SJCRH30 (cell line): ENCODE measurements at places on chromosomes 2 and 18. TPM values are rescaled to one million over a fixed set of nuclear protein-coding genes. Genes with fewer than 3 reads are reported as not detected.

Gene GKN2
- not detected in 2 replicates for total RNA-seq

Gene IL36B
- total RNA-seq, result not detected in 2 replicates

Gene CHRNG
- total RNA-seq, result 25.2 and 36.6 TPM in 2 replicates

Gene CNTNAP5
- total RNA-seq, result not detected in 2 replicates

GRCh38 chr18:31619291-31619690 lies 27.6 kb downstream of the TTR start:
- H3K27ac ChIP-seq, result no peak overlapping the region
- H3K4me3 ChIP-seq, result no peak overlapping the region
- no peaks in the 10 kb centered on the region for H3K36me3 ChIP-seq
- no peaks in the 10 kb centered on the region for H3K27me3 ChIP-seq

- peaks cover 3% of the 10 kb centered on the region; the same call in 1 of the 2 replicates for H3K27me3 ChIP-seq
- no peak overlapping the region for H3K4me3 ChIP-seq
- no peak for DNase-seq
- no peak overlapping the region for H3K27ac ChIP-seq
- H3K36me3 ChIP-seq, result no peaks in the 10 kb centered on the region
- H3K4me1 ChIP-seq, result no peaks in the 10 kb centered on the region
These were observed 1672.4 kb upstream of the LRRTM1 start for GRCh38 chr2:81976998-81977397.

DNA sequence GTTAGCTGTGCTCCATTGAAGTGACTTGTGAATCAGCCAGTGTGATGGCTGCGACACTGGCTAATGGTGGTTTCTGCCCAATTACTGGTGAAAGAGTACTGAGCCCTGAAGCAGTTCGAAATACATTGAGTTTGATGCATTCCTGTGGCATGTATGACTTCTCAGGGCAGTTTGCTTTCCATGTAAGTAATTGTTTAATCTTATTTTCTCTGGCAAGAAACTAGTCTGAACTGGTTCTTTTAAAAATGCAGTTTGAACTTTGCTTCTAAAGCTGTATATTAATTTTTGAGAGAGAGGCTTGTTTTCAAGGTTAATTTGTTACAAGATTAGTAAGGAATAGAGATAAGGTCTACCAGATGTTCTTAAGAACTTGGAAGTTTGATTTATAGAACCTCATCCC lies 46.7 kb downstream of the GLS start:
- H3K27ac ChIP-seq, result no peak overlapping the region
- no peak overlapping the region for H3K4me3 ChIP-seq
- H3K27me3 ChIP-seq, result no peaks in the 10 kb centered on the region

GRCh38 chr18:9988665-9989064 lies 74.8 kb downstream of the VAPA start:
- no peaks in the 10 kb centered on the region for H3K36me3 ChIP-seq
- no peak overlapping the region for H3K27ac ChIP-seq
- no peaks in the 10 kb centered on the region for H3K27me3 ChIP-seq
- DNase-seq, result no peak
- no peak overlapping the region for H3K4me3 ChIP-seq

- H3K4me1 ChIP-seq, result no peaks in the 10 kb centered on the region
- peaks cover 49% of the 10 kb centered on the region for H3K36me3 ChIP-seq
- no peak overlapping the region for H3K27ac ChIP-seq
These were observed 39.1 kb downstream of the STK17B start for GRCh38 chr2:196131949-196132925.

GRCh38 chr2:5839550-5839949 lies 147.4 kb downstream of the SOX11 start:
- no peak for DNase-seq
- no peaks in the 10 kb centered on the region for H3K36me3 ChIP-seq
- H3K27me3 ChIP-seq, result no peaks in the 10 kb centered on the region
- H3K4me3 ChIP-seq, result no peak overlapping the region
